ENCODE measurements at places on chromosomes 11 and 22.

DNA sequence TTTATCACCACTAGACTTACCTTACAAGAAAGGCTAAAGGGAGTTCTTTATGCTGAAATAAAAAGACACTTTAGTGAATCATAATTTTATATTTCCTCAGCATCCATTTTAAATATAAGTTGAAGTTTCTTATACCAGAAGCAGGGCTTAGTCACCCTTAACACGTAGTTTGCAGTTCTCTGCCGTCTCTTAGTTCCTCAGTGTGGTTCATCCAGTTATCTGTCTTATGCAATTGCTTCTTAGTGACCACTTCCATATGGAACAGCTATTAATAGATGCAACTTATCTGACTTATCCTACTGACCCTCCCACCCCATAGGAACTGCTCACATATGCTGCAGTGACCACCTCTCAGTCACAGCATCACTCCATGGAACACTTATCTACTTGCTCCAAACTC, 11.7 kb upstream of the SLC36A4 start:
- no peak for DNase-seq

DNA sequence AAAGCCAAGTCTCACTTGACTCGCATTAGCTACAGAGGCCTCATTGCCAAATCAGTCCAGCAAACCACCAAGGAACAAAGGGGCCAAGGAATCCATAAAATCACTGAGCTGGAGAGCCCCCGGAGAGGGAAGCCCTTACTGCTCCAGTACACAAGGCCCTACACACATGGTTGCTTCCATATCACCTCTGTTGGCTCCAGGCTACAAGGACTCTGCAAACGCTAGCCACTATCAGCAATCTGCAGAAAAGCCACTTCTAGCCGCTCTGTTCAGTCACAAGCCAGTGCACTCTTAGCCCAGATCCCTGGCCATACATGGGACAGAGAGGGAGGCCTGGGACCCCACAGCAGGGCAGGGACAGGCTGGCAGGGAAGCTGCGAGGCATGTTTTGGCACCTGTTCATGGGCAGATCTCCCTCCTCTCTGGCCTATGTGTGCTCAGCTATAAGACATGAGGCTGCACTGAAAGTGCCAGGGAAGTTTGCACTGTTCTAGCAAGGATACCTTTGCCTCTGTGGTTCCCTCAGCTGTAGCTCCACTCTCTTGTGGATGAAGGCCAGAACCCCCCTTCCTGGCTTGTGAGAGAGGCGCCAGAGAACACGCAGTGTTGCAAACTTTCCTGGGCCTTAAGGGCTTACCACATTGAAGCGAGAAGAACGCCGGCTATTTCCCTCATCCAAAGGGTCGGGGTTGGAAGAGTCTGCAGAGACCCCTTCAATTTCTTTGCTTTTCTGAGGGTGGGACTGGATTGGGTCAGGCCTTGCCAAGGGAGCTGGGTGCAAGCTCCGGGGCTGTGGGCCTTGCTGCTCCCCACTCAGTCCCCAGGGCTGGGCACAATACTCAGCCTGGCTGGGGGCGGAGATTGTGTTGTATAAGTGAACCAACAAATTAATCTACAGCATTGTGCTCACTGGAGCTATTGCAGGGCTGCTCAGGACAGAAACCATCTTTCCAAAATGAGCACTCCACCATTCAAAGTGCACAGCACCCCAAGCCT, 108.7 kb upstream of the PITPNB start:
- no peak for DNase-seq

DNA sequence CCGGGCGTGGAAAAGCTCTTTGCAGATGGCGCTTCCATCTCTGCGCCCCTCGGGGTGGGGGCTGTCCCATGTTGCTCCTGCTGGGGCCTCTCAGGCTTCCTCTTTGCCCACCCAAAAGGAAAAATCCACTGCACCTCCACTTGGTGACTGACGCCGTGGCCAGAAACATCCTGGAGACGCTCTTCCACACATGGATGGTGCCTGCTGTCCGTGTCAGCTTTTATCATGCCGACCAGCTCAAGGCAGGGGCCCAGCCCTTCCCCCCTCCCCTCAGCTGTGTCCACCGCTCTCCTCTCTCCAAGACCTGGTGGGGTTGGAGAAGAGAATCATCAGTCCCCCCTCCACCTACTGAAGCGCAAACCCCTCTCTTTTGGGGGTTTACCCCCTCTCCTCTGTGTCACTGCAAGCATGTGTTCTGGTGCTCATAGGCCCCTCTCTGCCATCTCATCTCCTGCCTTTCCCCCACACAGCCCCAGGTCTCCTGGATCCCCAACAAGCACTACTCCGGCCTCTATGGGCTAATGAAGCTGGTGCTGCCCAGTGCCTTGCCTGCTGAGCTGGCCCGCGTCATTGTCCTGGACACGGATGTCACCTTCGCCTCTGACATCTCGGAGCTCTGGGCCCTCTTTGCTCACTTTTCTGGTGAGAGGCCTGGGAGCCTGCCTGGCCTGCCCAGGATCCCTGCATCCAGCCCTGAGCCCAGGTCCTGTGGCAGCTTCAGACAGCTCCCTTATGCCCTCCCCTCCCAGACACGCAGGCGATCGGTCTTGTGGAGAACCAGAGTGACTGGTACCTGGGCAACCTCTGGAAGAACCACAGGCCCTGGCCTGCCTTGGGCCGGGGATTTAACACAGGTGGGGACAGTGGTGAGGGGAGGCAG, 1.8 kb downstream of the LARGE2 start:
- no peak for DNase-seq

- no peak for DNase-seq
Measured at GRCh38 chr11:115496892-115497291, 7.3 kb downstream of the CADM1 start.

- DNase-seq, result no peak
Measured at GRCh38 chr11:16312233-16312765, 44.0 kb downstream of the SOX6 start.

- peak; percentile 45 for DNase-seq
Measured at GRCh38 chr11:128884703-128885338, 6.3 kb upstream of the KCNJ5 start.

GRCh38 chr22:35126993-35127392, 61.0 kb downstream of the ISX start:
- no peak for DNase-seq

DNA sequence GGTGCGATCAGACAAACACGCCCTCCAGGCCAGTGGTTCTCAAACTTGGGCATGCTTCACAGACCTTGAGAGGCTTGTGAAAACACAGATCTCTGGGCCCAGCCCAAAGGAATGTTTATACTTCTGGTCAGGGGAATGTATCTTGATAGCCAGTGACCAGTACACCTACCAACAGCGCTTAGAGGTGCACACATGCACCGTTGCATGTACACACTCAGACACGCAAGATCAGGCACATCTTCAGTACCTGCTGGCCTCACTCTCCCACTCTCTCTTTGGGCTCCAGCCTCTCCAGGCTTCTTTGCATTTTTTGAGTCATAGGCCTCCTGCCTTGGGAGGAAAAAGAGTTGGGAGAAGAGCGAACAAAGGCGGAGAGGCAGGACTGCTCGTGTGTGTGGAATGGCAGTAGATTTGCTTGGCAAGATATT, 11.7 kb upstream of the FXYD6 start:
- DNase-seq, result no peak

GRCh38 chr11:17519061-17519885, 24.9 kb downstream of the USH1C start:
- DNase-seq, result no peak

DNA sequence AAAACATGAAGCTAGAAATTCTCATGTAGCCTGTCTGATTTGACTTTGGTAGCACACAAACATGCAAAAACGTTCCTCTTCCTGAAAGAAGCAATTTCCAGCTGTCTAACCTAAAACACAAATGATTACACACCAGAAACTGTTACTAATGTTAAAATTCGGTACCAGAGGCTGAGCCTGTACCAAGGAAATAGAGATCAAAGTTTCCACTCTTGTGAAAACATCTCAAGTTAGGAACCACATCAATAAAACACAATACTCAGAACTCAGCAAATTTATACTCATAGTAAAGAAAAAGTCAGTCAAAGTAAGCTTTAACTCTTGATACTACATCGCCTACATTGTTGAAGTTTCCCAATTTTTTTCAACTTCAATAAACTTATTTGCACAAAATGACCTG, 107.8 kb downstream of the FCHSD2 start:
- DNase-seq, result no peak

GRCh38 chr11:9757809-9758636, 94.1 kb downstream of the SWAP70 start:
- DNase-seq, result peak; percentile 92

GRCh38 chr11:20627026-20627425, 27.6 kb downstream of the SLC6A5 start:
- no peak for DNase-seq

- no peak for DNase-seq
Measured at GRCh38 chr11:108324587-108324986, 101.7 kb downstream of the ATM start.

DNA sequence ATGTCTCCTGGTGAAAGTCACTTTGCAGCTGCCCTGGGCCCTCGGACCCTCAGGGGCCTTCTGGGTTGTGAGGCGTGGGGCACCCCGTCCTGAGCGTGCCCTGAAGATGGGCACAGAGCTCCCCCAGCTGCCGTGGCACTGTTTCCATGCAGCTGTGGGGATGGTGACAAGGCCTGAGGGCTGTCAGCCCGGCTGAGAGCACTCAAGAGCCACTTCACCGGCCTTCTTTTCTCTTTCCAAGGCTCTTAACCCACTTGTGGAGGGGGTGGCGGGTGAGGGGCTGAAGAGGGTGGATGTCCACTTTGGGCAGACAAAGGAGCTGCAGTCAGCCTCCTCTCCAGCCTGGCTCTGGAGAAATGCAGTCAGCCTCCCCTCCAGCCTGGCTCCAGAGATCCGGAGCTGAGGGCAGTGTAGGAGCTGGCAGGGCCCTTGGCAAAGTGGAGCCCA, 239.5 kb downstream of the ST3GAL4 start:
- no peak for DNase-seq

DNA sequence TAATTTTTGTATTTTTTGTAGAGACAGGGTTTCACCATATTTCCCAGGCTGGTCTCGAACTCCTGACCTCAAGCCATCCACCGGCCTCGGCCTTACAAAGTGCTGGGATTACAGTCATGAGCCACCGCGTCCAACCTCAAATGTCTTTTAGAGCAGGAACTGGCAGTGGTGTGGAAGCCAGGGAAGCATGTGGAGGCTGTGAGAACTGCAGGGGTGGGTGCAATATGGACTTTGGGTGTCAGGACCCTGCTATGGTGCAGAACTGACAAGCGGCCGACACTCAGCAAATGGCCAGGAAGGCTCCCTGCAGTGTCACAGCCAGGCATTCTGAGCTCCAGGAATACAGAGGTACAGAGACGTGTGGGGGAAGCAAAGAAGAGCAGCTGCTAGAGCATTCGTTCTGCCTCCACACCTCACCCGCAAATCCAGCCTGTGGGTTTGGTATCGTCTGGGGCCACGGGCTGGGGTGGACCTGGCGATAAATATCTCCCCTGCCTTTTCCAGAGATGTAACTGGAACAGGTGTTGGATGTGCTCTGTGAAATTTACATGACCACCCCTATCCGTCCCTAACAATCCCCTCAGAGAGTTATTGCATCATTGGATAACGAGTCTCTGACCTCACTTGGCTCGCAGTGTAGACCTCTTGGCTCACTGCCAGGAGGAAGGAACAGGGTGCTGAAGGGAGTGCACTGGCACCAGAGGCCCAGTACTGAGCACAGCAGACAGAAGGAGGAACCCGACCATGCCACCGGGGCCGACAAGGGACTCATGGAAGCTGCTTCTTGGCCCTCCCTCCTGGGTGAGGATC, 624.7 kb upstream of the B3GAT1 start:
- no peak for DNase-seq

DNA sequence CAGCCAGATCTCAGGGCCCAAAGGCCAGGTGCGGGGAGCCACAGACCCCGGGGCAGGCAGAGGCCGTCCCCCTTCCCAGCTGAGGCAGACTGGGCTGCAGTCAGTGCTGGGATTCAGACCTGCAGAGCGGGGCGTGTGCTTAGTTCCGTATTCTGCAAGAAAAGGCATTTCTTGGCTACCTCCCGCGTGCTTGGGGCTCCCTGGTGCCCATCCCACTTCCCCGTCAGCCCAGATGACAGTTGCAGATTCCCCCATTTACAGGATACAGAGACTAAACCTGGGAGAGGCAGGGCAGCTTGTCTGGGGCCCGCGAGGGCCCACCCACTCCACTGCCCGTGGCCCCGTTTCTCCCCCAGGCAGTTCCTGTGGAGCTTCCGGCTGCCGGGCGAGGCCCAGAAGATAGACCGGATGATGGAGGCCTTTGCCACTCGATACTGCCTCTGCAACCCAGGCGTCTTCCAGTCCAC, 18.3 kb downstream of the CYTH4 start:
- no peak for DNase-seq

- DNase-seq, result no peak
Measured at GRCh38 chr22:35904336-35904692, 124.3 kb downstream of the RBFOX2 start.

GRCh38 chr11:44788536-44789261, 61.9 kb downstream of the TSPAN18 start:
- no peak for DNase-seq

DNA sequence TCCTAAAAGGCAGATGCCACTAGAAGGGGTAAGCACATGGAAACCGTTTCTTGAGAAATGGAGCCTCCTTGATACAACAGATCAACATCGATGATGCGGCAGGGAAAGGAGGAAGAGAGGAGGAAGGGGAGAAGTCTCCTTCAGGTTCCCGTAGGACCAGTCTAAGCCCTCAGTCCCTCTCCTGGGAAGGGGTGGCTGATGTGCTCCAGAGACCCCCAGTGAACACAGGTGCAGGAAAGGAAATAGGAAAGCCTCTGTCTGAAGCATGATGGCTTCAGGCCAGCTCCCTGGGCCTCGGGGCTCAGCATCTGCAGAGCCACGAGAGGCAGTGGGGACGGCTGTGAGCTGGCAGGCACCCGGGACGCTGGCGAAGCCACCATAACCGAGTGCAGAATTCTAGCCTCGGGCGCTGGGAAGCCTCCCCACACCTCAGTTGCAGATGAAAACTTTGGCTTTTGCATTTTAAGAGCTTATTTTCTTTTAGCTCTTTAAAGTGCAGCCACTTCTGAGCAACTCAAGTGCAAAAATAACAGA, 1.8 kb downstream of the SPATA19 start:
- DNase-seq, result no peak

DNA sequence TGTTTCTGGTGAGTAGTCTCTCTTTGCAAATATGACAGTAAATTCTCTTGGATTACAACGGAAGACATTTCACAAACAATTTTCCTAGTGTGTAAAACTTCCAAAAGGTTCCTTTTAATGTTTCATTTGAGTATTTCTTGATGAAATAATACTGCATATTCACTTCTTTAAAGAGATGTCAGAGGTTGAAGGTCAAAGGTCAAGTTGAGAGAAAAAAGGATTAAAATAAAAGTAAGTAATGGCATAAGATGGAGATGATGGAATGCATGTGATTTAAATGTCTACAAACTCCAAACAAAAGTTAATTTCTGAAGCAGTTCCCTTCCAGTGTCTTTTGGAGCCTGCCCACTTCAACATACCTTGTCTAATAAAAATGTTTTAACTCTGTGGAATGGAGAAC, 40.7 kb downstream of the APOL5 start:
- DNase-seq, result no peak

GRCh38 chr11:15912825-15913224, 443.5 kb downstream of the SOX6 start:
- no peak for DNase-seq

GRCh38 chr11:980438-981357, 55.0 kb downstream of the AP2A2 start:
- DNase-seq, result no peak

All from T-helper 2 cell treated with Interferon-gamma antibody and Interleukin-4, amounts not matched to agents 5 μg/mL and 100 μg/mL, for 36 hours (primary cell).